ENCODE measurements at places on chromosomes 4 and X.

DNA sequence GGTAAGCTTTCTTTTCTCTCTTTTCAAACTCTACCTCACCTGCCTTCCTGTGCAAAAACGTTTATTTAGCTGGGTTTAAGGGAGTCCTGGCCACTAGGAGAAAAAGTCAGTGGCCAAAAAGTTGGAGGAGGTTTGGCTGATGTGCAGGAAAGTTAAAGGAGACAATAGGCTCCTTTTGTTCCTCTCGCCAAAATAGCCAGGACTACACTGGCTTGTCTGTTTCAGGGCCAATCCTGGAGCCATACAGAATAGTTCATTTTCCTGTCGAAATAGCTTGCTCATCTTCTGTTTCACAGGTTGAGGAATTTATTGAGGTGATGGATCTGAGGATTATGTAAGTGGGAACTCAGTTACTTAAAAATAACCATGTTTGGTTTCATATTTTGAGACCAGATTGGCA, 423 bp downstream of the HEPH start:
- no peak for DNase-seq

DNA sequence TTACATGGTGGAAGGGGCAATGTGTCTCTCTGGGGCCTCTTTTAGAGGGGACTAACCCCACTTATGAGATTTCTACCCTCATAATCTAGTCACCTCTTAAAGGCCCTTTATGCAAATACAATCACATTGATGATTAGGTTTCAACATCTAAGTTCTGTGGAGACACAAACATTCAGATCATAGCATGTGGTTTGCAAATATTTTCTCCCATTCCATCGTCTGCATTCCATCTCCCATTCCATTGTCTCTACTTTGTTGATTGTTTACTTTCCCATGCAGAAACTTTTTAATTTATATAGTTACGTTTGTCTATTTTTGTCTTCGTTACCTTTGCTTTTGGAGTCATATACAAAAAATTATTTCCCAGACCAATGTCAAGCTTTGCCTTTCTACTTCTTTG, 927.5 kb upstream of the INTU start:
- no peak for DNase-seq

DNA sequence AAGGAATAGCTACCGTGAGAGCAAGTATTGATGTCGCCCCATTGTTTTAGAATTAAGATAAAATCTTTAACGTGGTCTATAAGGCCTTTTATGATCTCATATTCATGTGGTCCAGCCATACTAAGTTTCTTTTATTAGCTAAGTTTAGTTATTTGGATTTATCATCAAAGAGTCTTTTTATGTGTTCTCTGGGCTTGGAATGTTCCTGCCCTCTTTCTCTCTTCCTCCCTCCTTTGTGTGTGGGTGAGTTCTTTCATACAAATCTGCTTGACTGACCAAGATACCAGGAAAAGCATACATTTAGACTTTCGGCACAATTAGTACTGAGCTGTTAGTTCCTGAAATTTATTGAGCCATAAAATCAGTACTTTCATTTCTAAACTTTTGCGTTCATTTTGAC, 11.3 kb downstream of the TDO2 start:
- no peak for DNase-seq

GRCh38 chr4:8081621-8082516, 76.7 kb downstream of the ABLIM2 start:
- DNase-seq, result no peak

- no peak for DNase-seq
These were observed 10.3 kb downstream of the RTL5 start for GRCh38 chrX:72121383-72121782.

- DNase-seq, result no peak
These were observed 35.4 kb downstream of the NAT8L start for GRCh38 chr4:2094545-2094944.

DNA sequence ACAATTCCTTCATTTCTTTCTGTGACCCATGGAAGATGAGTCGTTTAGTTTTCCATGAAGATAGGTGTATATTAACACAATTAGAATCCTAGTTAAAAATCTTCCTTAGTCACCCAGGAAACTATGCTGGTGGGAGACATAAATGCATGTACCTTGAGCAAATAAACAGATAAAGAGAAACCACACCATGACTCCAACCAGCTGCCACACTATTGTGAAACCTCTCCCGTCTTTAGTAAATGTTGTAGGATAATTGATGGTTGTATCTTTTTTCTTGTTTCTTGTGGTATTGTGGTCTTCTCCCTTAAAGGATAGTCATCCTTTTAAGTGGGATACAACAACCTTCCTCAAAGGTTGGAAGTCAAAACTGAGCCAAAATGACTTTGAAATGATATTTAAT, 103.8 kb upstream of the LEF1 start:
- DNase-seq, result no peak

GRCh38 chr4:3243136-3243780, 5.7 kb upstream of the MSANTD1 start:
- no peak for DNase-seq

GRCh38 chr4:154492288-154492687, 689 bp upstream of the DCHS2 start:
- no peak for DNase-seq

DNA sequence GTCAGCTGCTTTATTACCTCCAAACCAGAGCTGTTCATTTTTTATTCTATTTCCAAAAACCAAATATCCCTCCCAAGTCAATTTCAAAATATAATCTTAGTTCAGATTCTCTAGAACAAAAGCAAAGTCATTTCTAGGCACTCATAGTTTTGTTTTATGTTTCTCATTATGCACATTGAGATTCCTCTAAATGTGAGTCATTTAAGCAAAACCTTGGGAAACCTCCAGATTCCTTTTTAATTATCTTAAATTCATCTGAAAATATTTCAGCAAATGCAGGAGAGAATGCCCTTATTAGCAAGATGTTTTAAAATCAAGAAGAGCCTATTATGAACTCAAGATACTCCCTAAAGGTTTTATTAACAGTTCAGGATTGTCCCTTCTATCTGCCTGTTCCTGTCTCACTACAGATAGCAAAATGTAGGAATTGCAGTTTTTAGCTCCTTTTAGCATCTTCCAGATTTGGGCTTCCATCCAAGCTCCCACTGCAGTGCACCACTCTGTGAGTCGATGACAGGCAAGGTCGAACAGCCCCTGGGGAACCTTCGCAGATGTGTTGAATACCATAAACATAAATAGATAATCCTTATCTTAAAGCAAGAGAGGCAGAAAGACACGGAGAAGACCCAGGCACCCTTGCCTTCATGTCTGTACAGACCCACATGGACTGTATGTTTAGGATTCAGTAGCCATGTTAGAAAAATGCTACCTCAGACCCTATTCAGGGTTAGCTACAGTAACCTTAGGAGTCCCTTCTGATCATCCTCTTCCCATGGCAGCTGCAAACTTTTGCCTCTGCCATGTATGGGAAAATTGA, 11.3 kb upstream of the SLC9A7 start:
- DNase-seq, result no peak

DNA sequence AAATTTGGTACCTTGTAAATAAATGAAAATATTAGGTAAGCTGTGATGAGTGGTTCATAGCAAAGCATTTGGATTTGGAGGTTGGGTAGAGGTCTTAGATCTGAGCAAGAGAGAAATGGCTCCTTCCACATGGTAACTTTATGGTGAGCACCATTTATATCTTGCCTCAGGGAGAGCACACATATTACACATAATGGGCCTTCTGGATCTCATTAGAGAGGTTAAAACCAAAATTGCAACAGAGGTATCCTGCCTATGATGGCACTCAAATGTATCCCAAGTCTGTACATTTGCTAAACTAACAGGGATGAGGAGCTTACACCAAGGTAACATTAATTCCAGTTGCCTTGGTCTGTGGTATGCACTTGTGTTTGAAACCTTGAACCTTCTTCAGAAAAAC, 87.1 kb upstream of the PUDP start:
- DNase-seq, result no peak

DNA sequence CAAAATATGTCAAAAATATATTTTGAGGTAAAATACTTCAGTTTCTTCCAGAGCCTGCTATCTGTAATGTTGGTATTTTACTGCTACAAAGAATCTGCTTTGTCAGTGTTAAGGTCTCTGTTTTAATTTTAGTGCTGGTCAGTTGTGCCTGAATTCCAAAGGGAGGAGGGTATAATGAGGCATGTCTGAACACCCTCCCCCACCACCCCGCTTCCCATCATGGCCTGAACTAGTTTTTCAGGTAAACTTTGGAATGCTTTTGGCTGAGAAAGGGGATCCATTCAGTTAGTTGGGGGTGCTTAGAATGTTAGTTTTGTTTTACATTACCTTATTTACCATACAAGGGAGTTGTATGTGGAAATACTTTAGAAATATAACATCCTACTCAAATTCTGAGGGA, 158.5 kb downstream of the MID1IP1 start:
- no peak for DNase-seq

- DNase-seq, result no peak
These were observed 7.3 kb upstream of the SEC24D start for GRCh38 chr4:118843237-118843636.

Data from adrenal gland (tissue), 19 donors.